ENCODE measurements at places on chromosomes 3 and 15.

DNA sequence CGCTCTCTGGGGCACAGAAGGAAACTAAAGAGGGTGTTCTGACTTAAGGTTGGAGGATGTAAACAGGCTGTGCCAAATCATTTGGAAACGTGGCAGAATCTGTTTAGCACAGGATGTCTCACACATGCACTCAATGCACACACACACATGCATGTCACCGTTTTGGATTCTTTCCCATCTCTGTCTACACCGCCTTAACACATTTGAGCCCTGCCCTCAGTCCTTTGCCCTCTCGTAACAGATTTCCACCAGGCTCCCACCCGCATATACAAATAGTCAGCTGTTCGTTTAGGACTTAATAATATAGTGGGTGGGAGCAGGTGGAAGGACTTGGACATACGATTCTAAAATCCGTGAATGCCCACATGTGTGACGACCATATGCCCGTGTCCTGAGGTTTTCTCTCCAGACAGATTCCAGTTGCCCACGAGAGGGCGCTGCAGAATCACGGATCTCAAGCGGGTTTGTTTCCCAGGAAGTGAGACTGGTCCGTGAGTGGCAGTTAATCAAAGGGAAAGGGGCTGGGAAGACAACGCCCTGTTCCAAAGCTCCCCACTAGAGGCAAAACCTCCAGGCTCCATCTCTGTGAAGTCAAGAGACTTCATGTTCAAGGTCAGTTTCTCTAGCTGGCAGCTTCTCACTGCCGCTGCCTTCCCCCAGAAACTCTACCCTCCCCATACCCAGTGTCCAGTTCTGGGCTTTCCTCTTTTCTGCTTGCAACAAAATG is 44.5 kb downstream of the NOX5 start:
- DNase-seq: peak; percentile 88

DNA sequence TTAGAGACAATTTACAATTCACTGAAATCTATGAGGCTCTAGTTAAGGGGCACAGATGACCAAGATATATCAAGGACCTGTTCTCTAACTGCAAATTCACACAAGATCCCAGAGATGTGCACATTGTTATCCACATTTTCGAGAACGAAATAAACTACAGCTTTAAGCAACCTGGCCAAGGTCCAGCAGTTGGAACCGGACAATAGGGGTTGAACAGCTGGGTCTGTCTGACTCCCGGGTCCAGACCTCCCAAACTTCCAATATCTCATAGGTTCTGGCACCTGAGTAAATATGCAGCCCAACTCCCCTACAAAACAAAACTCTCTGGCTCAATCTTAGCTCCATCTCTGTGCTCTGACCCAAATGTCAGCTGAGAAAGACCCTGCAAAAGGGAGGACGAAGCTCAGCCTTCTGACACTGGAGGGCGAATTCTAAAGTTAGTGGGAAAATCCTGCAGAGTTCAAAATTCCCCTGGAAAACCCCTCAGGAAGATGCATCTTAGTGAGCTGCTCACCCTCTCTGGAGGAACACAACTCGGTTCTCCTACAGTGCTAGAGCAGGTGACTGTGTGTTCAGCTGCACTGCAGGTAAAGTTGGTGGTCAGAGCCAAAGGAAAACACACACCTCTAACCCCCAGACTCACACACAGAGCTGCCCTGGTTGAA is 14.2 kb upstream of the SPATA12 start:
- no peak for DNase-seq

- no peak for DNase-seq
Measured at GRCh38 chr3:127259882-127260281, 28.0 kb downstream of the PRR20G start.

- no peak for DNase-seq
Measured at GRCh38 chr15:51310064-51310463, 28.3 kb downstream of the CYP19A1 start.

DNA sequence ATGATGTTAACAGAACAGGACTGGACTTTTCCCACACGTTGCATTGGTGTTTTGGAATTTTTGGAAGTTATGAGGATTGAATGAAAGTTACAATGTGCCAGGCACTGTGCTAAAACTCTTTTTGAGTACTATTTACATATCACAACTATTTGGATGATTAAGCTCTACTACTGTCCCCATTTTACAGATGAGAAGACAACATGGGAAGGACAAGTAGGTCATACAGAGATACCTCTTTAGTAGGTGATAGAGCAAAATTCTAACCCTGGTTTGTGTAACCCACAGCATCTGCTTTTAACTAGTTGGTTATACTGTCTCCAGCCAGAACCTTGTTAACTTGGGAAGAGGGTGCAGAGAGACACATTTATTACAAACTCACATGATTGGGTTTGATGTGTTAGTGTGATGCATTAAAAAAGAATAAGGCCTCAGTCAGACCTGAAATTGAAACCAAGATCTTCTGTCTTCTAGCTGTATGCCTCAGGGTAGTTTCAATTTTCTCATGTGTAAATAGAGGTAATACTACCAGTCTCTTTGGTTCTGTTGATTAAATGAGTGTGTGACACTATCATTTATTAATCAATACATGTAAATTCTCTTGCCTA is 1.4 kb downstream of the NDUFB4 start:
- DNase-seq: no peak

DNA sequence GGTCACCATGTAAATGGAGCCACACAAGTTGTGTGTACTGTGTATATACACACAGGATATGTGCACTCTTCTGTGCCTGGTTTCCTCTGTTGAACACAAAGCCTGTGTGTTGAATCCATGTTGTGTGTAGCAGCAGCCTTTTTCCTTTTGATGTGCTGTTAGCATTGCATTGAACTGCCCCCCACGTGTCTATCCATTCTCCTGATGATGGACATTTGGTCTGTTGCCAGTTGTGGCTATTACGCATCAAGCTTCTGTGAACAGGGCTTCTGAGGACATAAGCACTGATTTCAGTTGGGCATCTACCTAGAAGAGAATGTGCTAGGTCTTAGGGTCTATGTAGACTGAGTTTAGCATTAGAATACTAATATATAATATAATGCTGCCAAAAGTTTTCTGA is 77.4 kb downstream of the LSM3 start:
- DNase-seq: no peak

GRCh38 chr3:146557745-146558144 is 13.3 kb upstream of the PLSCR1 start:
- no peak for DNase-seq

GRCh38 chr3:155554777-155555451 is 190.0 kb downstream of the PLCH1 start:
- no peak for DNase-seq

DNA sequence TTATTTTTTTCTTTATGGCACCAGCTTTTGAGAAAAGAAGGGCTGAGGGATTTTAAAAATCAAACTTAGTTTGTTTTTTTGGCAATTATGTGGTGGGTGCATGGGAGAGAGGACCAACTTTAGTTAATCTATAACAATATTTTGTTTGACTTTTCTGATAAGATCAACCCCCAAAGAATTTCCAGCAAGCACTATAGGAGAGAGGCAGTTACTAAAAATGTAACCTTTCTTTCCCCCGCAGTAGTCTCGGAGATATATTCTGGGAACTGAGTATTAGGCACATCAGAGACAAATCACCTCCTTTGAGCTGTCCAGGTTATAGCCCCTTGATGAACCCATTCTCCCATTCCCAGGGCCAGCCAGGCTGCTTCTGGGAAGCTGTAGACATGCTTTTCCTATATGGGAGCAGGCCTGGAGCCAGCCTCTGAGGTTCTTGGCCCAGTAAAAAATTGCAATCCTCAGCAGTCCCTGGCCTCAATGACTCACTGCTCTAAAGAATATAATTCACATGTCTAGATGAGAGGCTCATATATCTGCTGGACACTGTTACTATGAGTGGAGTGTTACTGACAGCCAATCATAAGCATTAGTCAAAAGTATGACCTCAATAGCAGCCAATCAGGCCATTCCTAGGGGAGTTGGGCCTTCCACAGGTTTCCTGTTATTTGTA is 138.3 kb upstream of the AGBL1 start:
- no peak for DNase-seq

- DNase-seq: no peak
Measured at GRCh38 chr3:42714171-42714852, 11.7 kb upstream of the HHATL start.

GRCh38 chr15:60590935-60591495 is 112.1 kb upstream of the ICE2 start:
- DNase-seq: peak; percentile 66

DNA sequence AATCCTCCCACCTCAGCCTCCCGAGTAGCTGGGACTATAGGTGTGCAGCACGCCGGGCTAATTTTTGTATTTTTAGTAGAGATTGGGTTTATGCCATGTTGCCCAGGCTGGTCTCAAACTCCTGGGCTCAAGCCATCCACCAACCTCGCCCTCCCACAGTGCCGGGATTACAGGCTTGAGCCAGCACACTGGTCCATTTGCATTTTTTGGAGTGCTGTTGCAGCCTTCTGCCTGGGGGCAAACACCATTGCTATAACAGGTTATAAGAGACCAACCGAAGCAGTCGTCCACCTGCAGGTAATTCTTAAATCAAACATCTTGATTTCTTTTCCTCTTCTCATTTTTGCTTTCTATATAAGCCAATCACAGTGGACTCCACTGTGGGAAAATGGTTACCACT is 27.7 kb downstream of the ACKR4 start:
- no peak for DNase-seq

All from NCI-H524 treated with DMSO at 0.1 percent for 48 hours (cell line).